ENCODE measurements at places on chromosomes 2 and 18. TPM values are rescaled to one million over a fixed set of nuclear protein-coding genes. Genes with fewer than 3 reads are reported as not detected.

The BMPR2 gene
- total RNA-seq: 53.5 TPM

The CENPA gene
- 5.0 TPM for total RNA-seq

DNA sequence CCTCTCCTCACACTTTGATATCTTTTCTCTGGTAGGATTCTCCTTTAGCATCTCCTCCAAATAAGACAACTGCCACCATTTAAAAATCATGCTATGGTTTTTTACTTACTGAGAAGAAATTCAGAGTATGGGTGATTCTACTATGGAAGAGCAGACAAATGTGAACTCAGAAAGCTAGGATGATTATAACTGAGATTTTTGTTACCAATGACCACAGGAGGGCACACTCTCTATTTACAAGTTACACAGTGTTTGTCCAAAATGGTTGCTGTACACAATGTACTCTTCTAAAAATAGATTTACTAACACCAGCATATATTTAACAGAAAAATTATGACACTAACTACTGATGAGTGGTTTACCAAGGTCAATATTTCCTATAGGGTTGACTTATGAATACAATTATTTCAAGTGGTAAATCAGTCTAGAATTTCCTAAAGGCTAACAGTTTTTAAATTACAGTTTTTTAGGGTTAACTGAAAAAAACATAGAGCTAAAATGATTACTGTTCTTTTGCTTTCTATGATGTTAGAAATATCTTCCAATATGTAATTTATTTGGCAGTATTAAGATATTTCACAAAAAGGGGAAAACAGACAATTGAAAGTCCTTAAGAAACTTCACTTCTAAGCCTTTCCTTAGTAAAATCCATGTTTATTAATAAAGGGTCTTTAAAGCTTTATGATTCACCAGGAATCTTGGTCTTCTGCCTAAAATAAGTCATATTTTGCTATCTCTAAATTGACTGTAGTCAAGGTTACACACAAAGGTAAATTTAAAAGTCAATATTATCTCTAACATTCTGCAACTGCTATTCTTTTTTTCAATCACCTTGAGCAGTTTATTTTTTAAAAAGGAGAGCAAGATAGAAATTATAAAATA lies 57.2 kb downstream of the MAP4K3 start:
- peak overlapping the region; percentile 17 for H3K27ac ChIP-seq
- no peaks in the 10 kb centered on the region for H3K27me3 ChIP-seq
- peaks cover 21% of the 10 kb centered on the region for H3K4me1 ChIP-seq
- no peaks in the 10 kb centered on the region for H3K36me3 ChIP-seq
- DNase-seq: no peak
- no peak overlapping the region for H3K4me3 ChIP-seq

DNA sequence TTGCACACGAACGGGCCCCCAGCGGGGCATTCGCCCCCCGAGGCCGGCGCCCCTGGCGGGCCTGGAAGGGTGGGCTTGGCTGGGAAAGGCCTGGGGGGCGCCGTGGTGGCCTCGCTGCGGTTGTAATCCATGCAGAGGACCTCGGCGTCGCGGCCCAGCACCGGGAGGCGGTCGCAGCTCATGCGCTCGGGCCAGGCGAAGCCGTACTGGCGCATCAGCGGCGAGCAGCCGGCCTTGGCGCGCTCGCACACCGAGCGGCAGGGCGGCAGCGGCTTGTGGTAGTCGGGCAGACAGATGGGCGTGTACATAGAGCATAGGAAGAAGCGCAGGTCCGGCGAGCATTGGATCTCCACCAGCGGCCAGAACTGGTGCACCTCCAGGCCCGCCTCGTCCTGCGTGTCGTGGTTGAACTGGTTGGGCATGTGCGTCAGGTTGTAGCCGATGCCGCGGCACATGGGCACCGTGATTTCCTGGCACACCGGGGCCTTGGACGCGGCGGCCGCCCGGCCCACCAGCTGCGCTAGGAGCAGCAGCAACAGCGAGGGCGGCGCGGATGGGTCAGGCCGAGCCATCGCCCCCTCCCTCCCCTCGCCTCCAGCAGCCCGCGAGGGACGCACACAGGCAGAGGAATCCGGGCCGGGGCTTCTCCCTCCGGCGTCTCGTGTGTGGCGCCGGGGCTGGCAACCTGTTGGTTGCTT lies 1.4 kb downstream of the FZD5 start:
- peak; percentile 51 for DNase-seq
- no peak overlapping the region for H3K27ac ChIP-seq
- no peaks in the 10 kb centered on the region for H3K36me3 ChIP-seq
- peak overlapping the region; percentile 66 for H3K4me3 ChIP-seq

- H3K36me3 ChIP-seq: no peaks in the 10 kb centered on the region
- no peak for DNase-seq
- peak overlapping the region; percentile 15 for H3K4me3 ChIP-seq
- H3K27ac ChIP-seq: no peak overlapping the region
Observed at GRCh38 chr2:74908748-74909444, 49.5 kb upstream of the POLE4 start.

The DPP4 gene
- total RNA-seq: 1.2 TPM

The L3MBTL4 gene
- 46.2 TPM for total RNA-seq

- no peak for DNase-seq
- no peaks in the 10 kb centered on the region for H3K36me3 ChIP-seq
- no peak overlapping the region for H3K4me3 ChIP-seq
- no peaks in the 10 kb centered on the region for H3K4me1 ChIP-seq
- H3K27me3 ChIP-seq: no peaks in the 10 kb centered on the region
- no peak overlapping the region for H3K27ac ChIP-seq
Observed at GRCh38 chr18:79013869-79014268, 34.3 kb downstream of the SALL3 start.

DNA sequence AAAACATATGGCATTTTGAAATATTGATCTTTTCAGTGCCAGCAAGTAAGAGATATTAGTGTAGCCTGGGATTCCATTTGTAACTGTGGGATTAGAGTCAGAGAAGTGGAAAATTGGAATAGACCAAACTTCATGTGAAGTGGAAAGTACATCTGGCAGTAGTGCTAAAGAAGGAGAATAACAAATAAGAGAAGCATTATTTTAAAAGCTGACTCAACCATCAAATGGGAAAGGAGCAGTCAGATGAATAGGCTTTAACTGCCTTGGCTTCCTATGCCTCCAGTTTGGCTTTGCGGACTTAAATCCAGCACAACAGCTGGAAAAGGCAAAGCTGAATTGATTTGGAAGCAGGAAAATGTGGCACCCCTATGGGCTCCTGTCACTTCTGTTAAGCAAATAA lies 623.1 kb downstream of the TSN start:
- H3K27ac ChIP-seq: no peak overlapping the region
- no peak overlapping the region for H3K4me3 ChIP-seq
- H3K4me1 ChIP-seq: no peaks in the 10 kb centered on the region
- H3K27me3 ChIP-seq: no peaks in the 10 kb centered on the region
- DNase-seq: no peak
